ENCODE measurements at places on chromosomes 5 and 9.

- no peak for DNase-seq
These were observed 295.2 kb downstream of the ARHGAP26 start for GRCh38 chr5:143065185-143065965.

DNA sequence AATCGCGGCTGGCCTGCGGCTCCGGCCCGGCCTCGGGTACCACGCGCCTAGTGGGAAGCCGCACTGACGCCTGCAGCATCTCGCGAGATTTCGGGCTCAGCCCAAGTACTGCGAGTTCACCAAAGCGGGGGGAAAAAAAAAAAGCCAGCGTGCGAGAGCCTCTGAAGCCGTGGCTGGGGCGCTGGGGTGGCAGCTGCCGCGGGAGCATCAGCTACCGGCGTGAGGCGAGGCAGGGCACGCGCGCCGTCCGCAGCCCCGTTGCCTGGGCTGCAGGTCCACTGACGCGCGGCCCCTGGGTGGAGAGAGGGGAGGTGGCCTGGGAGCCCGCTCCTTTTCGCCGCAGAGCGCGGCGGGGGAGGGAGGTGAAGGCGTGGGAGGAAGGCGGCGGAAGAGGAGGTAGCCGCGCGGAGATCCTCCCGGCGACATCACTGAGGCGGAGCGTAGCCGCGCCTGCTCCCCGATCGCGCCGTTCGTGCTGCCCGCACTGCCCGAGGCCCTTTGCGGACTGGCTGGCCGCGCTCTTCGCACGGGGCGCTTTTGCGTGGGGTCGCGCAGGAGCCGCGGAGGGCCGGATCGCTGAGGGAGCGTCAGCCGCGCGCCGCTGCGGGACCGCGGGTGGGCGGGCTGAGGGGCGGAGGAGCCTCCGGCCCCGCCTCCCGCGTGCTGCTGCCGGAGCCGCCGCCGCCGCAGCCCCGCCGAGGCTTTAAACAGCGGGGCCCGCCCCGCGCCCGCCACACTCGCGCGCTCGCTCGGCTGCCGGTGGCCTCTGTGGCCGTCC is at the start of gene SLC12A2:
TSS of gene SLC12A2 (plus strand) at position 734 of the 778 bp plus-strand sequence. CDS start 189 bp downstream, outside the sequence.
- DNase-seq: peak; percentile 94

GRCh38 chr5:154042766-154043165 is 4.0 kb downstream of the MFAP3 start:
- no peak for DNase-seq

DNA sequence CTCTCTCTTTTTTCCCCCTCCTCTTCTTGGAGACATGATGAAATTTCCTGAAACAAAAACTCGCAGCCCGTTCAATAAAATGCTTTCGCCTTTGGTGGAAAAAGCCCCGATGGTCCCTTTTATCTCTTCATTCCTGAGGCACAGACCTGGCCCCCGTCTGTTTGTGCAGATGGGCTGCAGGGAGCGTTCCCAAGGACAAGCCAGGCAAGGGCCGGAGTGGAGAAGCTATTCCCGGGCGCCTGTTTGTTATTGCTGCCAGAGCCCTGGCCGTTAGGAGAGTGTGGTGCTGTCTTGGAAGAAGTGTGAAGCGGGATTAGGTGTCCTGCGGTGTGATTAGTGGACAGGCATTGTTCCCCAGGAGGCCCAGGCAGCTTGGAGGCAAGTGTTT is 71.9 kb downstream of the SMIM23 start:
- no peak for DNase-seq

GRCh38 chr9:89493671-89494070 is 4.2 kb downstream of the SEMA4D start:
- no peak for DNase-seq

- DNase-seq: no peak
These were observed 55.5 kb downstream of the APC start for GRCh38 chr5:112793201-112793600.

DNA sequence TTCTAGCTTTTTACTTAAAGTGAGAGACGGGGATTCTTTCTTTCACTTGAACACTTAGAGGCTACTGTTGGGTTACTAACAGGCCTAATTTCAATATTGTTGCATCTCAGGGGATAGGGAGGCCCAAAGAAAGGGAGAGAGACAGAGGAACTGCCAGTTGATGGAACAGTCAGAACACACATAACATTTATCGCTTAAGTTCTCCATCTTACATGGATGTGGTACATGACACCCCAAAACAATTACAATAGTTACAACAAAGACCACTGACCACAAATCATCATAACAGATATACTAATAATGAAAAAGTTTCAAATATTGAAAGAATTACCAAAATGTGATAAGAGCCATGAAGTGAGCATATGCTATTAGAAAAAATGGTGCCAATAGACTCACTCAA is 4.3 kb upstream of the RIC1 start:
- no peak for DNase-seq

GRCh38 chr9:91395553-91396471 is 27.8 kb downstream of the NFIL3 start:
- DNase-seq: no peak

DNA sequence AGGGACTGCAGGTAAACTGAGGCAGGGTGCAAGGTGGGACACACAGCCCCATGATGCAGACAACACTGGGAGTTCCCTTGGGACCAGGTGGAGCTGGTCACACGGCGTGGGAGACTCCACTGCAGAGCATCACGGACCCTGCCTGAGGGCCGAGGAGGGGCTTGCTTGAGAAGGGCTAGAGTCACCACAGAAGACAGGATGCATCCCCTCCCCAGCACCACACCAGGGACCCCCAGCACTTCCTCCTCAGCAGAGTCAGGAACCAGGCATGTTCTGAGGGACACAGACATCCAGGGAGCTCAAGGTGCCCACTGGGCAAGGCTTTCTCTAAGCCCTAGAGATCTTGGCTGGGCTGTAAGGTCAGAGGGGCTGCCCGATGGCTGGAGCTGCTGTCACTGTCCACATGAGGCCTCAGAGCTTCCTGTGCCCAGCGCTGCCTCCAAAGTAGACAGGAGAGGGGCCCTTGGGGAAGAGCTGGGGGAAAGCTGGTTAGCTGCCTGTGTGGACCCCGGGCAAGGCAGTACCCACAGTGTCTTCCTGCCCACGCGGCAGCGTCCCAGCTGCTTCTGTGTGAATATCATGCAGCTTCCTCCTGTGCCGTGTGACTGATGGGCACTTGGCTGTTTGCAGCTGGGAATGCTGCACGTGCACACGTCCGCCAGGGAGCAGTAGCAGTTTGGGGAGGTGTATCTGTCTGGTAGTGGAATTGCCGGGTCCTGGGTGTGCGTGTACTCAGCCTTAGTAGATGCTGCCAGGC is 176.6 kb downstream of the CACNA1B start:
- no peak for DNase-seq
